AG04450 (cell line): ENCODE measurements at places on chromosomes 4 and X.

GRCh38 chr4:89316931-89317366 is 9.3 kb upstream of the GPRIN3 start:
- no peak for DNase-seq

DNA sequence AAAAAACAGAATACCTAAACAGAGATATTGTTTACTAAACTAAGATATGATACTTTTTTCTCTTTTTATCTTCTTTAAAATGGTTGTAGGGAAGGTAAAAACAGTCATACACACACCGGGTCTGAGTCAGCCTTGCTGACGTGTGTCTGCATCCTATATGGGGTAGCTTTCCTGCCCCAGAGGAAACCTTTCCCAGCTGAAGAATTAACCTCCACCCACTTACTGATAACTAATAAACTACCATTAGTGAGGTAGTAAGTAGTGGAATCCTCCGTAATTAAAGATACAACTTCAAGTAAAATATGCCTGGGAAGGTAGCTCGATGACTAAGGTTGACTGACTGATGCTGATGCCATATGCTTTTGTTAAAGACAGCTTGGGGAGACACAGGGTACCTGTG is 312.2 kb downstream of the DCTD start:
- peak; percentile 60 for DNase-seq

GRCh38 chr4:63786171-63786570 is 623.1 kb downstream of the TECRL start:
- DNase-seq, result no peak

GRCh38 chrX:151167791-151168345 is 8.5 kb upstream of the GPR50 start:
- DNase-seq, result no peak

- no peak for DNase-seq
Observed at GRCh38 chrX:10098270-10098713, 58.5 kb upstream of the CLCN4 start.

- peak; percentile 21 for DNase-seq
Observed at GRCh38 chrX:120517936-120518335, 42.8 kb downstream of the CUL4B start.

DNA sequence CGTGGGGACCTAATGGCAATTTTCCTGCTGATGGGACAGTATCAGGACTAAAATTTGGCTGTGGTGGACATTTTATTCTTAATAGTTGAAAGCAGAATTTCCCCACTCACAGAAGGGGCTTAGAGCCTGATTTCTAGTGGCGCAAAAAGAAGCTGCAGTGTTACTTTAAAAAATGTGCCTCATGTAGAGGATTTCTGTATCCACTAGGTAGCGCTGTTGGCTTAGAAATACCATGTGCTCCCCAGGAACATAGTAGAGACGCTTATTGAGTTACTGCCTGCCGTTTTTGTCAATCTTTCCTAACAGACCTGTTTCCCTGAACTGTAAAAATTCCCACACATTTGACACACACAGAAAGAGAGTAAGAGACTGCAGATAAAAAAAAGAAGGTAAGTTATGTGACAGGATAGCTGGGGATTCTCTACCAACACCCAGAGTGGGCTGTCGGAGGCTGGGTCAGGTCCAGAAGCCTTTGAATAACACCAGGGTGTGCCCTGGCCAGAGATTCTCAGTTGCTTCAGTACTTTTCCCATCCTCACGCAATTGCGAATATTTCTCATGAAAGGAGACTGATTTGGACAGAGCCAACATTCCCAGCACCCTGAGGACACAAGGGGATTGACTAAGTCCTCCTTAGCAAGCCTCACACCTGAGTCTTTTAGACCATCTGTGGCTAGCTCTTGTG is 88.4 kb downstream of the ZXDA start:
- peak; percentile 7 for DNase-seq

GRCh38 chrX:64229154-64229553 is 1.3 kb downstream of the ASB12 start:
- no peak for DNase-seq
